ENCODE measurements at places on chromosomes 16 and 17.

- DNase-seq: no peak
Observed at GRCh38 chr16:23509782-23510163, 521 bp downstream of the GGA2 start.

GRCh38 chr16:66292241-66292935 lies 74.1 kb upstream of the CDH5 start:
- DNase-seq: no peak

DNA sequence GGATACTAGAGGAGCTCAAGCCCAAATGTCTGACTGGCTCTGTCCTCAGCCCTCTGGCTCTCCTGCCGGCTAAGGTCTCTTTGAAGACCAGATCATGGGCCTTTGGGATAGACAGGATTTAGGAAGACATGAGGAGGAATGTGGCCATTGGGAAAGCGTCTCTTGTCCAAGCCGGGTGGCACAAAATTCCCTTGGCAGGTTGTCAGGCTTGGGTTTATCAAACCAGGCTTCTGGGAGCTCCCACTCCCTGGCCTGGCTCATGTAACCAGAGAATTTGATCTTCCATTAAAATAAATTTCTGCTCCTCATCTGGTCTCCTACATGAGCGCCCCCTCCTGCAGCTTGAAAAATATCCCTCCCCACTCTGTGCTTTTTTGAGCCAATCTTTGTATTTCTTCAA lies 71.1 kb downstream of the IRX3 start:
- DNase-seq: no peak

DNA sequence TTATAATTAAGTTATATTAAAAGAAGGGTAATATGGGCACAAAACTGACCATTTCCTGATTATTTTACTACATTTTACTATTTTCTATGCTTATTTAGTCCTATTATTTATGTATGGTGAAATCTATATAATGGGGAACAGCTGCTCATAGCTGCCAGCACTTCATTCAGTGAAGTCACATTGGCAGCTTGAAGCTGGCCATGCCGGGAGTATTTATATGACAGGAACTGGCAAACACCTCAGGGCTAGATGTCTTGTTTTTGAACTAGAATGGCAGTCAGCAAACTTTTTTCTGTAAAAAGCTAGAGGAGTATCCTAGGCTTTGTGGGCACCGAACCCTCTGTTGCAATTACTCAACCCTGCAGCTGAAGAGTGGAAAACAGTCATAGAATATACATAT lies 104.1 kb downstream of the CDH13 start:
- no peak for DNase-seq

DNA sequence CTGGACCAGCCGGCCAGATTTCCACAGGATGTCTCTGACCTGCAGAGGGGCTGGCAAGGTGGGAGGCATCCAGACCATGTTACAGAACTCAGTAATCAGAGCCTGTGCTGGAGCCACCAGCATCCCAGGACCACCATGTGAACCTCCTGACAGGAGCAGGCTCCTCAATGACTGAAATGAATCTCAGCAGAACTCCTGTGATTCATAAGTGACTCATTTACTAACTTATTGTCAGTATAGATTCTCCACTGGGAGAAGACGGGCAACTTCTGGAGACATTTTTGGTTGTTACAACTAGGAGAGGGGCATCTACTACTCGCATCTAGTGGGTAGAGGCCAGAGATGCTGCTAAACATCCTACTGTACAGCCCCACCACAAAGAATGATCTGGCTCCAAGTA lies 3.1 kb upstream of the WWOX start:
- no peak for DNase-seq

- no peak for DNase-seq
Observed at GRCh38 chr16:57377080-57377841, 5.0 kb downstream of the CX3CL1 start.

DNA sequence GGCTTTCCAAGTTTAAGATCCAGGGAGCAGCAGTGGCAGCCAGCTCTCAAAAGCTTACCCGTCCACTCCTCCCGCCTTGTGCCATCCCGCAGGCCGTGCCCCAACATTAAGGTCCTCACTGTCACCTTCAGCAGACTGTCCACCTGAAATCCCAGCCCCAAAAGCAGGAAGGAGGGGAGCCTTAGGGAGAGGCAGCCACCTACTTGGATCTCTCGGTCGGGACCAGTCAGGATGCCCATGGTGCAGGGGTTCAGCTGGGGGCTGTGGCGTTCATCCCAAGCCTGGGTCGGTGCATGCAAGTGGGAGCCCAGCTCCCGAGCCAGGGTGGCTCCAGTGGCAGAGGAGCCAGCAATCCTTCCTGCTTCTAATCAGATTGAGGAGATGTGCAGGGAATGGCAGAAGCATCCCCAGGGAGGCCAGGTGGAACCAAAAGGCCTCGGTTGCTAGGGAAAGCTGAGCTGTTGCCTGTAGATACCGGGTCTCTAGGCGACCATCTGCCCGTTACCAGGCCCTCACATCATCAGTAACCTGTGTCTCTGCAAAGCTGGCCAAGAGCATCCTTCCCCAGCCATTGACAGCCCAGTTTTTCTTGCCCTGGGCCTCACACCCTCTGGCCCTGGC lies 24.6 kb downstream of the CNGB1 start:
- DNase-seq: no peak

- no peak for DNase-seq
Observed at GRCh38 chr17:36602924-36603384, 1.6 kb downstream of the MRM1 start.

GRCh38 chr17:2710803-2711607 lies 559 bp downstream of the CLUH start:
- no peak for DNase-seq

DNA sequence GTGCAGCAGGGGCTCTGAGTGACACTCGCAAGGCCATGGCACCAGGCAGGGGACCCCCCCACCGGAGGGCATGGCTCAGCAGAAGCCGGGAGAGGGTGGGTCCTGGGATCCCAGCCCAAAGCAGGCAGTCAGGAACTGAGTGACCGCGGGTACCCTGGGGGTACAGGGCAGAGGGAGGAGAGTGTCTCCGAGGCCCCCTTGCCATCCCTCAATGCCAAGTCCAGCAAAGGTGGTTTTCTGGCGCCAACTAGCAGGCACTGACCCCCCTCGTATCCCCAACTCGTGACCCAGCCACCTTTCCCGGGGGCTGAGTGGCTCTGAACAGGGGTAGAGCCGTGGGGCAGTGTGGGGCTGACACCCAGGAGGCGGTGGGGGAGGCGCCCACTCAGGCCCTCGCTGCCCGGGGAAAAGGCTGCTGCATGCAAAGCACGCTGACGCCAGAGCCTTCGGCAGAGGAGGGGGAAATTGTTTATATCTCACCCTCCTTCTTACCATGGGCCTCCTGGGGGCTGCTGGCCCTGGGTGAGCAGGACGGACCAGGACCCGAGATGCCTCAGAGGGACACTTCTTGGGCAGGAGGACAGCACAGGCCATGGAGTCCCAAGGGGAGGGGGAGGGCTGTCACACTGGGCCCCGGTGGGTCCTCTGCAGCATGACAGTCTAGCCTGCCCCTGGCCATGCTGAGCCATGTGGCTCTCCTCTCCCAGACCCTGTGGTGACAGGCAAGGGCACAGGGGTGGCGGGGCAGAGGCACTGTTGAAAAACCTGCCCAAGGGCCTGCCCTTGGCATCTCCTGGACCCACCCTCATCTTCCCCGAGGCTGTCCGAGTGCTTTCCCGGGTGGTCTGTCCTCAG lies 14.6 kb upstream of the ENPP7 start:
- DNase-seq: no peak

- DNase-seq: no peak
Observed at GRCh38 chr17:50511058-50511457, 2.8 kb downstream of the MYCBPAP start.

DNA sequence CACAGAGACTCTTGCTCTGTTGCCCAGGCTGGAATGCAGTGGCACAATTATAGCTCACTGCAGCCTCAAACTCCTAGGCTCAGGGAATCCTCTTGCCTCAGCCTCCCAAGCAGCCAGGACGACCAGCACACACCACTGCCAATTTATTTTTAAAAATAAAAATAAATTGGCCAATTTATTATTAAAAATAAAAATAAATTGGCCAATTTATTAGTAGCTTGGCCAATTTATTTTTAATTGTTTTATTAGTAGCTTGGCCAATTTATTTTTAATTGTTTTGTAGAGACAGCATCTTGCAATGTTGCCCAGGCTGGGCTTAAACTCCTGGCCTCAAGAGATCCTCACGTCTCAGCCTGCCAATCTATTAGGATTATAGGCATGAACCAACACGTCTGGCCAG lies 184.3 kb downstream of the FTO start:
- DNase-seq: no peak

- DNase-seq: no peak
Observed at GRCh38 chr16:48949636-48950035, 332.0 kb downstream of the CBLN1 start.

- DNase-seq: no peak
Observed at GRCh38 chr16:67053767-67054334, 24.9 kb downstream of the CBFB start.

- DNase-seq: no peak
Observed at GRCh38 chr17:77831474-77832179, 126.9 kb upstream of the TNRC6C start.

DNA sequence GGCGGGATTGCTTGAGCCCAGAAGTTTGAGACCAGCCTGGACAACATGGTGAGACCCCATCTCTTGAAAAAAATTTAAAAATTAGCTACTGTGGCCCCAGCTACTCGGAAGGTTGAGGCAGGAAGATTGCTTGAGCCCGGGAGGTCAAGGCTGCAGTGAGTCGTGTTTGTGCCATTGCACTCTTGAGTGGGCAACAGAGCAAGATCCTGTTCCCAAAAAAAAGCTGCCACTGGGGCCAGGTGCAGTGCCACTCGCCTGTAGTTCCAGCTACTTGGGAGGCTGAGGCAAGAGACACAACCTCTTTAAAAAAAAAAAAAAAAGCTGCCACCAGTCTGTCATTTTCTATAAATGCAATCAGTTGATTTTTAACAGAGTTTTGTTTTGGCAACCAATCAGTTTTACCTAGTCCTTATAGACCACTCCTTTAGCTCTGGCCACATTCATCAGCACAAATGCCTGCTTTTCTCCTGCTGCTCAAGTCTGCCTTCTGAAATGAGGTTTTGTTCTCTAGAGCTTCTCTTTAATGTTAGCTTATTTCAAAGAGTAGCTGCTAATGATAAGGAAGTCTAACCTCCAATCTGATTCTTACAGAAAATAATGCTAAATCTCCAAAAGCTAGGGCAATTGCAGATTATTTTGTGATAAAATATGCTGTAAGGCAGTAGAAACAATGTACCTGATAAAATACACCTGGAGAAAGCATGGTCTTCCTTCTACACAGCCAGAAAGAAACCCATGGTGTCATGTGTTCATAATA lies 64.8 kb downstream of the TUBD1 start:
- no peak for DNase-seq

- no peak for DNase-seq
Observed at GRCh38 chr16:11064202-11064540, 119.8 kb downstream of the CLEC16A start.

GRCh38 chr17:47636273-47637030 lies 13.3 kb upstream of the KPNB1 start:
- DNase-seq: no peak

DNA sequence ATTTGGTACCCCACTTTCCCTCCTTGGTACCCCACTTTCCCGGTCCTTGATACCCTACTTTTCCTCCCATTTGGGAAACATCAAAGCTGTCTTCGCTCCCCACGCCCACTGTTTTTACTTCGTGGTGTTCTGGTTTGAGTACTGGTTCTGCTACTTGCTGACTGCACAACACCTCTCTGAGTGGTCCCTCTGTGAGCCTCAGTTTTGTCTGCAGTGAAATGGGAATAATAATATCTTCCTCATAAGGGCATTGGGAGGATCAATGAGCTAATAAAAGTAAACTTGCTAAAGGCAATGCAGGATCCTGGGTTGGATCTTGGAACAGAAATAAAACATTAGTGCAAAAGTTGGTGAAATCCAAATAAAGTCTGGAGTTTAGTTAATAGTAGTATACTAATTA lies 70.0 kb upstream of the CLEC18A start:
- no peak for DNase-seq

DNA sequence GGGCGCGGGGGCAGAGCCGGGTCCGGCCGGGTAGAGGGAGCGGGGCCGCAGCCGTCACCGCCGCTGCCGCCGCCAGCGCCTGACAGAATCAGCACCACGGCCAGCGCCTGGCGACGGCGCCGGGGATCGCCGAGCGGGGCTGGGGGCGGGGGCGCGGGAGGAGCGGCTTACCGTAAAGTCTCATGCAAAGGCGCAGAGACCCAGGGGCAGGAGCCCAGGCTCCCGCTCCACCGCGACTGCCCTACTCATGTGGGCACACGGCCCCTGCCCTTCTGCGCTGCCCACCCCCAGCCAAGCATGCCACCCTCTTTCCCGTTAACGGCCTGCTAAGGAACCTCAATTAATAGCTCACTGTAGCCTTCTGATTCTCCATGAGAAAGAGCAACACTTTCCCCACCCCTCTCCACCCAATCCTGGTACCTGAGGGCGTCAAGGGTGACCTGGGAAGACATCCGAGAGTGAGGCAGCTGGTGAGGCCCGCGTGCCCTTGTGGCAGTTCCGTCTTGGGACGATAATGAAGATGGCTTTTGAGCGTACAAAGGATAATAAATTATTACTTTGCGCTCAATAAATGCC lies at the start of gene SEZ6:
TSS of gene SEZ6 (minus strand) at position 98 of the 576 bp plus-strand sequence. CDS start 164 bp downstream, outside the sequence.
- no peak for DNase-seq

DNA sequence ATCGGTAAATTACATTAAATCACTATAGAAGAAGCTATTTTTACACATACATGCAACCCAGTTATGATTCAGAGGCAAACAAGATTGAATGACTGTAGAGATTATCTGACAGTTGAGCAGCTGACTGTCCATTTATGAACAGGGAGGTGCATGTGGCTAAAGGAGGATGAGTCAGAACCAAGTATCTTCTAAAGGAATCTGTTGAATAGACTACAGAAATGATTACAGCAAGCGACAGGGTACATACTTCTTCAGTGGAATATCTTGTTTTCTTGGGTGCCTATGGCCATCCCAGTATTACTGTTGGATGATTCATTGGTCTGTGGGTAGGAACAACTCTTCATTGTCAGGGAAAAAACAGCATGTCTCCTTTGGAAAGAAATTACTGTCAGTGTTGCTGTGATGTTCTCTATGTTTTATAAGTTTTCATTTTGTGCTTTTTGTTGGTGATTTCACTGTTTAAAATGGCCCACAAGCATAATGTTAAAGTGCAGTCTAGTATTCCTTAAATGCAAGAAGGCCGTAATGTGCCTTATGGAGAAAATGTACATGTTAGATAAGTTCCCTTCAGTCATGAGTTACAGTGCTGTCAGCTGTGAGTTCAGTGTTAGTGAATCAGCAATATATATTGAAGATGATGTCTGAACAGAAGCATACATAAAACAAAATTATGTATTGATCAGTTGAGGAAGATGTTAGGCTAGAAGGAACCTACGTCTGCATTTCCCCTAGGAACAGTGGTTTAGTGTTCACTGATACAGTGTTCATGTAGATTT lies 27.0 kb downstream of the CBFB start:
- DNase-seq: no peak

DNA sequence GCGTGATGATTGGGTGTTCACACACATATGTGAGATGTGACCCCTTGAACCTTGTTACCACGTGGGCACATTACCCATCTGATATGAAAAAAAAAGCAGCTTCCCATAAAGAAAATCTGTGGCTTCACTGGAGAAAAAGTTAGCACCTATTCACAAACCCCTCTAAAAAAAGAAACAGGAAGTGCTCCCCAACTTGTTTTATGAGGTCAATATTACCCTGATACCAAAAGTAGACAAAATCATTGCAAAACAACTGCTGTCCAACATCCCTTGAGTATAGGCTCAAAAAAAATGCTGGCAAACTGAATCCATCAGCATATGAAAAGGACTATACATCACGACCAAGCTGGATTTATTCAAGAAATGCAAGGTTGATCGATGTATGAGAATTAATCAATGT lies 99.7 kb upstream of the RBL2 start:
- no peak for DNase-seq

GRCh38 chr16:14249291-14250032 lies 178.3 kb downstream of the MRTFB start:
- no peak for DNase-seq

- no peak for DNase-seq
Observed at GRCh38 chr16:81612351-81613163, 166.5 kb upstream of the PLCG2 start.

Measured in cortex of kidney (tissue), 1 donor.